ENCODE measurements at places on chromosomes 2 and 18. TPM values are rescaled to one million over a fixed set of nuclear protein-coding genes. Genes with fewer than 3 reads are reported as not detected.

DNA sequence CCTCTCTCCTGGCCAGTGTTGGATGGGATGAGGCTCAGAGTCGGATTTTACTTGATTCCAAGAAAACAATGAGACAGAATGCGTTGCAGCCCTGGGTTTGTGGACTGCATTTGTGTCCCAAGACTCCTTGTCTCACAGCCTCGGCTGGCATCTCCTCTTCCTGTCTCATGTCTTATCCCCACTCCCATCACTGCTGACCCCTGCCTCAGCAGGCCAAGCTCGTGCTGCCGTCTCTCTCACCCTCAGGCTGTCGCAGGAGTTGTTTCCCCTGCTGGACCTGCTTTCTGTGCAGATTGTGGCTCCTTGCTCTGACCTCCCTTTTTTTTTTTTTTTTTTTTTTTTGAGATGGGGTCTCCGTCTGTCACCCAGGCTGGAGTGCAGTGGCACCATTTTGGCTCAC, 70.2 kb upstream of the RALBP1 start:
- DNase-seq = no peak

The GRB14 gene
- total RNA-seq = 3.8 TPM

DNA sequence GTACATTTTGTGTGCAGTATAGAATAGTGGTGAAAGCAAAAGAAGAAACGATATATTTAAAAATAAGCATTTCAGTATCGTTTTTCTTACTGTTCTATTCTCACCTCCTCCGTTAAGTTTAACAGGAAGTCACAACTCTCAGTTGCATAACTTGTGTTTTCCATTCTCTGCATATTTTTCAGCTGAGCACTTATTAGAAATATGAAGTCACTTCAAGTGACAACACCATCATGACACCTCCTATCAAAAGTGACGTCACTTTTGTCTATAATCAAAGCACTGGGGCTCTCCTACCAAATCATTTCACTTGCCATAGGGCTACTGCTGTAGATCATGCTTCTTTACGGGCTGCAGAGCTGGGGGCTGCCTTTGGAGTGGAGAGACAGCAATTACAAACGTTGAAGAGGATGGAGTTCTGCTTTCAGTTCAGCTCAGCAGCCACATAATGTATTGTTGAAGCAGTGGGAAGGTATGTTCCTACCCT, 36.3 kb downstream of the STAT4 start:
- DNase-seq = no peak

DNA sequence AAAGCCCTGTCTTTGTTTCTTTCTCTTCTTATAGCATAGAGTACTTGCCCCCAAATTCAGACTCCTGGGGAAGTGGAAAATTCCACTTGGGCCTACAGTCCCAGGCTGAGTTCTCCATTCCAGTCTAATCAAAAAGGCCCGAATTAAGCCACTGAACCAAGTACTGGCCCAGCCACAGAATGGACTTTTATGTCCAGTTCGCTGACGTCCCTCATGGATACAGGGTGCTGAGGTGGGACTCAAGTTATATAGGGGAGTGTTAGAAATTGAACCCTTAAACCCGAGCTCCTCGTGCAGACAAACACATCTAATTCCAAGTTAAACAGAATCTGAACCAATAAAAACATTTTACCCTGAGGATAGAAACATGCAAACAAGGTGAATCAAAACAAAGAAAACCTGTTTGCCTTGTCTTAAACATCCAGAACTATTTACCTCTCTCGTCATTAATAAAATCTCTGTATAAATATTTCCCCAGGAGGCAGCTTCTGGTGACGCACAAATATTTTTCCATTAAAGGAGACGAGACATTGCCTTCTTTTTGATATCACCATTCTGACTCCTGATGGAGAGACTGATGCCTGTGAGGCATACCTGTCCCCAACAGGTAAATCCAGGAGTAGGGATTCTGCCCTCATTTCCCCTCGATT, 136.8 kb upstream of the ARL4C start:
- DNase-seq = no peak

DNA sequence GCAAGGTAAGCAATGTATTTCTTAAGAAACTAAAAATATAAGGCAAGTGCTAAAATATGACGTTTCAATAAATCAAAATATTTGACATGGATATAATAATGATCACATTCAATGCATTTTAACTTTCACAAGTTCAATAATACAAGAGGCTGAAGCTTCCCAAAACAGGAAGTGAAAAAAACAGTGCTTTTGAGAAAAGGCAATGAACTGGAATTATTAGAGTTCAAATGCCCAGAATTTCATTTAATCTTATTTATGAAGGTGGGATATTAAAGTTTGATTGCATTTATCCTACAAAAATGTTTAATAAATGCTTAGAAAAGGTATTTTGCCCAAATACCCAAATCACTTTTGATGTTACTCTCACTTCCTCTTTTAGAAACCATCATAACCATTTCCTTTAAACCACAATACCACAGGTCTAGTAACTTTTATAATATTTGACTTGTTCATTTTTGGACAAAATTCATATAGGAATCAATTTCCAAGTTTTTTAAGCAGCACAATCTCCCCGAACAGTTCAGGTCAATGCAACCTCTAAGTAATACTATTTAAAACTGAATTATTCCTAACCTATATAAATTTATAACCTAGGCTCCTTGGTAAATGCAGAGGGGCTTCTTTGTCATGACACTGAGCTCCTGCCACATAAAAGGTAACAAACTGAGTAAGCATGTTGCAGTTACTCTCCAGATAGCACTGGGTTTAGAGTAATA, 2.1 kb downstream of the NCKAP1 start:
- DNase-seq = no peak

DNA sequence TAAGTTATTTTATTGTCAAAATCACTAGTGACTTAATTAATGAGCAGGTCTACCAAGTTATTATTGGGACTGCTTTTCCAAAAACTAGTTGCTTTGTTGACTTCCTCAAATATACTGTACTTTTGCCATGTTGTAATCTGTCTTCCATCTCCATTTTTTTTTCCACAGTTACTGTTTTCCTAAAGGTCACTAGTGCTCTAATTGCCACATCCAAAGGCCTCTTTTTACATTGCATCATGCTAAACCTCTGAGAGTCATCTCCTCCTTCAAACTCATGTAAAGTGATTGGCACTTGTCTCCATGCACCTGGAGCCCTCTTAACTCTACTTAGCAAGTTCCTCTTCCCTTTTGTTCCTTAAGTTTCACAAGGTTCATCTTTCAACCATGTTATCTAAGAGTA, 11.8 kb downstream of the PMAIP1 start:
- no peak for DNase-seq

The ANKRD53 gene
- total RNA-seq = 0.03 TPM

The GKN1 gene
- not detected for total RNA-seq

- peak; percentile 18 for DNase-seq
Measured at GRCh38 chr2:84613082-84613481, 96.8 kb downstream of the DNAH6 start.

- no peak for DNase-seq
Measured at GRCh38 chr2:231361701-231362554, 33.6 kb upstream of the B3GNT7 start.

- DNase-seq = peak; percentile 32
Measured at GRCh38 chr18:28559511-28559910, 382.6 kb upstream of the CDH2 start.

The DCDC2C gene
- total RNA-seq = 0.33 TPM

DNA sequence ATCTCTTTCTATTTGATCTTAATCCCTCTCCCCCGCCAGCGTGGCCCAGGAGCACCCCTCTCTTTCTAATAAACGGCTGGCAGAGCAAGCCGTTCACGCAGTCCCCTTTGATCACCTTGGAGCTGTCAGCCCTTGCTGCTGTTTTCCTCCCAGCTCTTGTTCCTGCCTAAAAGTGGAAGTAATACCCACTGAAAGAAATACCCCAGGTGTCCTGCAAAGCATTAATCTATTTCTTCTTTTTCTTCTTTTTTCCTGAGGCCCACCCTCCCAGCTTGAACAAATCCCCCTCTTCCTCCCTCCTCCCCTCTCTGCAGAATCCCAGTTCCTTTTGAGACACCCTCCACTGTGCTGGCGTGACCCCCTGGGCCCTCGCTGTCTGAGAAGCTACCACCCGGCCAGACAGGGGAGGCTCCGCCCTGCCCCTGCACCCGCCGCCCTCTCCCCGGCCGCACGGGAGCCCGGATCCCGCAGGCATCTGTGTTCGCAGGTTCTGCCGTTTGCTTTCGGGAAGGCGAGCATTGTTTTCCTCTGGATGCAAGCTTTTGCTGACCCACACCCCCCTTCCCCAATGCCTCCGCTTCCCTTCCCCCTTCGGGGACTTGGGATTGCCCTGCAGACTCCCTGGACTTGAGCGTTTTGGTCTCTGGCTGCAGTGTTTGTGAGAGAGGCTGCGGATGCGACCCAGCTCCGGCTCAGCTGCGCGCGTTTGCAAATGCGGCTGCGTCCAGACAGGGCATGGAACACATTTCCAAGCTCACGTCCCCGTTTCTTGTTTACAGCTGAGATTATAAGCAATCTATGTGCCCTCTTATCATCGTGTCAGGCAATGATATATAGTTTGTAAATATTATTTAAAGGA, 631.5 kb downstream of the NYAP2 start:
- peak; percentile 64 for DNase-seq

DNA sequence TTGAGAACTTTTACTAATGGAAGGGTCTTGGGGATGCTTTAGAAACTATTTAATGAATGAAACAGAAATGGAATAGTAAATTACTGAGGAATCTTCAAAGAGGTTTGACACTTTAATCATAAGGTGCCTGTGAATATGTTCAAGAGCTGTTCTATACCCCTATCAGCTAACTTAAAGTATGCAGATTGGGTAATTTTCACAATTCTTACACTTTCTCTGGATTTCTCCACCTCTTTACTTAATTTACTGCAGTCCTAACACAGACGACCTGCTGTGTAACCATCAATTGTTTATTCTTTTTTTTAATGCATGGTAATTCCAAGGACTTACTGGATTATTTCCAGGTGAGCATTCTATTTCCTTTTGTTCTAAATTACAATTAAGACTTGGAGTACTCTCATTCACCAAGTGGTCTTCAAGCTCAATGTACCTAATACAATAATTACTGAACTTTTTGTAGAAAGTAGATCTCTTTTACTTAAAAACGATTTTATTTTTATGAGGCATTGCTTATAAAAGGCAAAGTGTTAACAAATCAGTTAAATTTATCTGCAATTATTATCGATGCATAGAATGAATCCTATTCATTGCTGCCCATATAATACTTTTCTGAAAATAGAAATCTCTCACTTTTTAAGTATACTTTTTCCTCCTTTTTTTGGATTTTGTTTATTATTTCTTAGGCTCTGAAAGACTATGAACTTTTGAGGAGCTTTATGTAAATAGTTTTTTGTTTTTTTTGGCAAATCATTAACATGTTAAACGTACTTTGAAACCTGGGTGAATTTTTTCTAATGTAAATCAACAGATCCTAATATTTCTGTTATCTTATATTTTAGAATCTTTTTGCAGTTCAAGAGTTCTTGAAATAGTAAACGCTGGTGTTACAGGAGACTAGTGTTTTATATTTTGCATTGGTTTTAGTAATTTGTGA, 5.5 kb downstream of the VSNL1 start:
- no peak for DNase-seq

The ANKRD62 gene
- 0.10 TPM for total RNA-seq

The ERFE gene
- 13.1 TPM for total RNA-seq

The SERPINB4 gene
- total RNA-seq = not detected

GRCh38 chr2:48566592-48567310, 36.8 kb downstream of the STON1 start:
- DNase-seq = peak; percentile 33

GRCh38 chr2:86157009-86157556, 38.2 kb downstream of the IMMT start:
- no peak for DNase-seq

The ITGA4 gene
- total RNA-seq = 30.7 TPM

The B3GNT7 gene
- 0.14 TPM for total RNA-seq

DNA sequence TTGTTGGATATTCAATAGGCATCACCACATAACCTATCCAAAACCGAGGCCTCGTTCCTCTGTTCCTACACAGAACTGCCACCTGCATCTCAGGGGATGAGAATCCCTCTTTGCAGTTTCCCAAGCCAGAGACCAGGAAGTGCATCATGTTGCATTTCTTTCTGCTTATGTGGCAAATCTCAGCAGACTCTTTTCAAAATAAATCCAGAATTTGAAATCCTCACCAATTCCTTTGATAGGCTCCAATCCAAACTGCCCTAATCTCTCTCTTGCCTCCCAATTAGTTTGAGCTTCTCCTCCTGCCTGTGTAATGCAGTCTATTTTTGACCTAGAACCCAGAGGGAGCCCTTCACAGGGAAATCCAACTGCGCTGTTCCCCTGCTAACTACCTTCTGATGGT, 215.5 kb downstream of the RNF144A start:
- DNase-seq = no peak

GRCh38 chr2:26461601-26462023, 16.3 kb downstream of the OTOF start:
- DNase-seq = no peak

DNA sequence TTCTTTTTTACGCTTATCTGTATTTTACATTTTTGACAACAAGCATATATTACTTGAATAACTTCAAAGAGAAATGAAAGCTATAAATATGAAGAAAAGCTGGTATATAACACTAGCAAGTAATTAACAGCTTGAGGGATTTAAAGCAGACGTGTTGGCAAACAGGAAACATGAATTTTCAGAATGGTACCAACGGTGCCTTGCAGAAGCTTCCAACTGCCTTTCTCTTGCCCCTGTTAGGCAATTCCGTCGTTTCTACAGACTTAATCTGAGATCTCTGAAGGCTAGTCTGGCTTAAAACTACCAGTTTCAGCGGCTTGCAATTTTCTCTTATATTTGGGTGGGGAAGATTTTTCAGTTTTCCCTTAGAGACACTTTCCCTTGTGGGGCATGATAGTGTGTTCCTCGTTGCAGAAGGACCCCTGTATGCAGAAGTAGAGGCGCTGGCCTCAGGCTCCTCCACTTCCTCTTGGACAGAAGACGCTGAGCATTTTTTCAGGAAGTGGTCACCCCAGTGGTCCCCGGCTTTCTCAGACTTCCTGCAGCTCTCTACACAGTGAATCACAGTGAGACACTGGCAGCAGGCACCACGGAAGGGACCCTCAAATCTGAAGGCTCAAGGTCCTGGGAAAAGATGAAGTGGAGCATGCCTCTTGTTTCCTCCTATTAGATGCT, 56.2 kb upstream of the SLC16A14 start:
- peak; percentile 42 for DNase-seq

DNA sequence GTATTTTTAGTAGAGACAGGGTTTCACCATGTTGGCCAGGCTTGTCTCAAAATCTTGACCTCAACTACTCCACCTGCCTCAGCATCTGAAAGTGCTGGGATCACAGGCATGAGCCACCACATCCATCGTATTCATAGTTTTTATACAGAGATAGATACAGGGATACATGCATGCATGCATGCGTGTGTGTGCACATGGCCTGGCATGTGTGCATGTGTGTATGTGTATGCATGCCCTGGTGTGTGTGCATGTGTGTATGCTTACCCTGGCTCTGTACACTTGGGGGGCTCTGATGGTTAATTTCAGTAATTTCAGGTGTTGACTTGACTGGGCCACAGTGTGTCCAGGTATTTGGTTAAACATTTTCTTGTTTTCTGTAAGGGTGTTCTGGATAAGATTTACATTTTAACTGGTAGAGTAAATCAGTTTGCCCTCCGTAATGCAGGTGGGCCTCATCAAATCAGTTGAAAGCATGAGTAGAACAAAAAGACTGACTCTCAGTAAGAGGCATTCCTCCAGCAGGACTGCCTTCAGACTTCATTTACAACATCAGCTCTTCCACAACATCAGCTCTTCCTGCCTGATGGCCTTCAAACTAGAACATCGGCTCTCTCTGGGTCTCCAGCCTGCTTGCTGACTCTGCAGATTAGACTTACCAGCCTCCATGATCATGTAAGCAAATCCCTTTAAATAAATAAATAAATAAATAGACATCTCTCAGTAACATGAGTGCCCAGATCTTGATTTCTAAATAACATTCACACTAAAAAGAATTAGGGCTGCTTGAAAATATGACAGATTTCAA, 30.8 kb downstream of the SESTD1 start:
- DNase-seq = no peak

- DNase-seq = no peak
Measured at GRCh38 chr2:58339548-58340243, 98.6 kb upstream of the FANCL start.

Data from HT1080 (cell line).